ENCODE measurements at places on chromosomes 5 and 9.

- DNase-seq = peak; percentile 29
Measured at GRCh38 chr5:31186672-31187267, 6.7 kb upstream of the CDH6 start.

DNA sequence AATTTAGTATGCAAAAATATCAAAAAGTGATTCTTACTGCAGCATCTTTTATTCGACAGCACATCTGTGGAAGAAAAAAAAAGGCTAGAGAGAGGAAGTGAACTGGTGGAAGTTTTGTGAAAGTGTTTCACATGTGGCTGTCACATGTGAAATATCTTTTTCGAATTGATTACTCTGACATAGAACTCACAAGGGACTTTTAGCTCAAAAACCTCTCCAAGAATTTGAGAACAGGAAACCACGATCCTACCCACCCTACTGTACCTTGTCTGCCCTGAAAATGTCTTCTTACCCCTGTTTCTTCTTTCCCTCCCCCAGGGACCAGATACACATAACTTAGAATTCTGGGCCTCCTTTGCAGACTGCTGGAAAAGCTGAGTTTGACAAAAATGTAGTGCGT, 106.5 kb upstream of the PRRC1 start:
- DNase-seq = peak; percentile 7

DNA sequence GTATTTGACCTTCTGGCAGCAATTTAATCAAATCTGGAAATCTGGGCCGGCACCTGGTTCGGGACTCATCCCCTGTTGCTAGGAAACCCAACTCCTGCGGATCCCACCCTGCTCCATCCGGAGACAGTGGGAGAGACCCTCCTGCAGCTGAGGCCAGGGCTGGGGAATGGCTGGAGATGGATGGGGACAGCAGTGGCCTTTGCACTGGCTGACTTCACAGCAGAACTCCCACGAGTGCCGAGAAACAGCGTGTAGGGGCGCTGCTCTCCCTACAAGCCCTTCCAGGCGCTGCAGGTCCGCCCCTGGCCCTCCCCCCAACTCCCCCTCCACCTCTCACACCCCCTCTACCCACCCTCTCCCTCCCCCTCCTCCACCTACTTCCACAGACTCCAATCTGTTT, 105.8 kb upstream of the PPP1R26 start:
- DNase-seq = no peak

DNA sequence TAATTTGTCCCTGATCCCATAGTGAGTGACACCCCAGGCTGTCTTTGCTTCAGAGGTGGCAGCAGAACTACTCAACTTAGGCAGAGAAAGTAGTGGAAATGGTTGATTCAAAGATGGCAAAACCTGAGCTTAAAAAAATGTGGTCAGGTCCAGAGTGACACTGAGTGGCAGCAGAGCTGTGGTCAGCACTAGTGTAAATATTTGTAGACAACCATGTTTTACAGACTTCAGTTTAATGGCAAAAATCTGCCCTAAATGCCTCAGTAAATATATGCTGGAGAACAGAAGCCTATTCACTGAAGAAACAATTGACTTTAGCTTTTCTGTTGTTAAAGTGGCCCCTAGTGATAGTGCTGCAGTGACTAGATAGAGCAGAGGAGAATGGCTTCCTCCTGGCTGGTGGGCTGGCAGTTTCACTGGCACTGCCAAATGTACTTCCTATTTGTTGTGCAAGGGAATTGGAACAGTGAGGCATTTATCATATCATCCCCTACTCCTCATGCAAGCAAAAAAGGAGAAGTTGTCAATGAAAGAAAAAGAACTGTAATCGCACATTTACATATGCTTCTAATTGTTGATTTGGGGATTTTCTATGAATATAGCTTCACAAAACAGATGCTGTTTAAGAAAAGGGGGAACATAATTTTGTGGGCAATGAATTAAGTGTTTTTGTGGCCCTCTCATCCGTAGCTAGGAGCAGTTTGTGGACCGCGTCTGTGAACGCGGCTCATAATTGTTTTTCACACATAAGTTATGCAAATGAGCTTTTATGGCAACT, 12.0 kb downstream of the PBX3 start:
- no peak for DNase-seq

- no peak for DNase-seq
Measured at GRCh38 chr5:66912787-66913186, 283.8 kb downstream of the CD180 start.

DNA sequence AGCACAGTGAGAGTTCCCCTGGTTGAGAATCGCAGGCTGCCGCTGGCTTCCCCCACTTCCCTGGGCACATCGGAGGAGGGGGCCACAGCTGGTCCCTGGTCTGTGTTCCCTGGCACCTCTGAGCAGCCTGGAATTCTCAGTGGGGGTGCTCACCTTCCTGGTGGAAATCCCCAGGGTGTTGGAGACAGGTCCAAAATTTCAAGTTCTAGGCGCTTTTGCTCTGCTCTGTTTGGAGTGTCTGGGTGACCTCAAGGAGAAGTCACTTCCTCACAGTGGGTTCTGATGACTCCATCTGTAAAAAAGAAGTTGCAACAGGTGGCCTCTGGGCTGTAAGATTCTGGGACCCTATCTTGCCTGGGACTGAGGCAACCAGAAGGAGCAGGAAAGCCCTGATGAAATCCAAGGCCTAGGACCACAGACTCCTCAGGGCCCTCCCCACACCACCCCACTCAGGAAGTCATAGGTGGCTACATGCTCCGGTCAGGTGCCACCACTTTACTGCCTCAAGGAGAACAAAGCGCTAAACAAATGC, at the start of gene TRAF1:
TRAF1 (minus strand) TSS at position 400 of the 532 bp plus-strand sequence. CDS start 721 bp downstream, outside the sequence.
- DNase-seq = no peak

DNA sequence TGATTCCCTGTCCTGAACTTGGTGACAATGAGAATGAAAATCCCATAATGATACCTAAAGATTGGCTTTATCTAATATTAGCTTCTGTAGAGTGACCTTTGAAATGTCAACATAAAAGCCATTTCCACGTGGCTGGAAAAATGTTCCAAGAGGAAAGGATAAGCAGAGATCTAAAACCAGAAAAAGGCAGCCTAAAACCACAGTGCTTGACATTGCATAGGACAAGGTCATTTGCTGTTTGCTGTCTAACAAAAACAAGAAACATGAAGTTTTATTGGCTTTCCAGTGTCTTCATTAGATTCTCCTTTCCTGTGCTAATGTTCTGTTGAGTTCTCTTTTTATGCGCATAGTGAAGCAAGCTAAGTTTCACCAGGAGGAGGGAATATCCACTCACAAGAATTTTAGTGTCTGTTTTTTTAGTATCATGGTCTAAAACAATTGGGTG, 44.6 kb downstream of the CPEB4 start:
- no peak for DNase-seq

GRCh38 chr5:96870094-96871026, 5.9 kb upstream of the ERAP2 start:
- no peak for DNase-seq

DNA sequence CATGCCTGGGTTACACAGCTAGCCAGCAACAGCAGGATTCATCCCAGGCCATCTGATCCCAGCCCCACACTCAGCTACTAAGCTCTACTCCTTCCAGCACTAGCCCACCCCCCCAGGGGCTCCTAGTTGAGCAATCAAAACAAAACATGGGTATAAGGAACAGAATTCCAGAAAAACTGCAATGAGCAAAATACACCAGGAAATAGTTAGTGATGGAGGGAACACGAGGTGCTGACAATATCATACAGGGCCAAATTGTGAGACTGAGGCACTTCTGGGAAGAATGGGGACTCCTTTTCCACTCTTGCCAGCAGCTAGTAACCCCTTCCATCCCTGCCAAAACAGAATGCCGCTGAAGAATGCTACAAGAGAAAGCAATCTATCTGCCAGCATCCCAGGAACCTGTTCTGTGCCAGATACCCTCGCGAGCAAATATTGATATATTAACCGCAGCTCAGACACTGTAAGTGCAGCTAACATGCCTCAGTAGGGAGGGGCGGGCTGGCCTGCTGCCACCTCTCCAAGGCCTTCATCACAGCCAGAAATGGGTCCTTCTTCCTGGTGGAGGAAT, 161.4 kb downstream of the SLIT3 start:
- no peak for DNase-seq

DNA sequence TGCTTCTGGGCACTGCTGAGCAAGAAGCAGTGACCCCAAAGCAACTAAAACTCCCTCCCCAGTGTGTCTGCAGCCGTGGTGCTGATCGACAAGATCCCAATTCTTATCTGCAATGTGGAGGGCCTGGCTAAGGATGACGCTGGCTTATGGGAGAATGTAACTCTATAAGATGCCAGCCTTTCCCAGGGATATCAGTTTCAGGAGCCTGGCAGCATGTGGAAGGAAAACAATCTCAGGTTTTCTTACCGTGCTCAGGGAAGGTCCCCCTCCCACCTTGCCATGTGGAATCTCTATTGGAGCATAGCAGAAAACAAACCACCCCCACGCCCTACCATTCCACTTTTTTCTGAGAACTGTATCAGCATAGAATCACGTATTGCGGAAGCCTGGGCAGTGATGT, 87.7 kb upstream of the PTPN3 start:
- no peak for DNase-seq

DNA sequence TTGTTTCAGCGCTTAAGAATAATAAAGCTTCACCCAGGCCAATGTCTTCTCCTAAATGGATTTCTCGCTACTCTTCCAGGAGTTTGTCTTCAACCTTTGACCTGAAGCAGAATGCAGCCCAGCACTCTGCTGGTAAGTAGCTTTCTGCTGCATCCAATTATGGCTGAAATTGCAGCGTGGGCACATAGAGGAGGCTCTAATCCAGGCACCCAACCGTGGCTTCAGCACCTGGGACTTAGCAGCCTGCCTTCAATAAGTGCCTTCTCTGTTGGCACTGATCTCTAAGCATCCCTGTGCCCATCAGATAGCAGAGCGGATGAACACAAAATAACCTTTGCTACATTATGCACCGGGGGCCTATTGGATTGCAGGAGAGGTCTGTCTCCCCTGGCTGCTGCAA, 105.2 kb downstream of the TRIM32 start:
- DNase-seq = no peak

GRCh38 chr5:151880324-151880723, 44.3 kb downstream of the GLRA1 start:
- no peak for DNase-seq

Measured in fibroblast of skin of right quadriceps (primary cell).